Hematopoietic multipotent progenitor cell treated with erythropoietin and hydrocortisone succinate and interleukin-3 and kit ligand, for 17 days (in vitro differentiated cells): ENCODE measurements at places on chromosomes 13 and 19.

DNA sequence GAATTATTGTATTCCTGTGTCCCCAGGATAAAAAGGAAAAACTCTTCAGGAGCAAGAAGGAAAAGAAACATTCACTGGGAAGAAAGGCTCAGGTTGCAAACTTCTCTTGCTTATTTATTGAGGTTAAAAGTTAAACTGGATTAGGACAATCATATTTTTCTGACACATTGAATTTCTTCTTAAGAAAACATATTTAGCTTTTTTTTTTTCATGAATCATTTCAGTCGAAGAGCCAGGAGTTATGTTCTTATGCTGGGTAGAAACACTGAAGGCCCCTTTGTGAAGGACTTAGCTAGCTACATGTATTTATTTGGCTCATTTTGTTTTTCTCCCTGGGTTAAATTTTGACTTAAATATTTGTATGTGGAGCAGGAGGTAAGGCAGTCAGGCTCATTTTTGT lies 434.0 kb downstream of the KLF5 start:
- no peak for DNase-seq

- no peak for DNase-seq
Observed at GRCh38 chr13:98239162-98240076, 62.4 kb upstream of the RNF113B start.

DNA sequence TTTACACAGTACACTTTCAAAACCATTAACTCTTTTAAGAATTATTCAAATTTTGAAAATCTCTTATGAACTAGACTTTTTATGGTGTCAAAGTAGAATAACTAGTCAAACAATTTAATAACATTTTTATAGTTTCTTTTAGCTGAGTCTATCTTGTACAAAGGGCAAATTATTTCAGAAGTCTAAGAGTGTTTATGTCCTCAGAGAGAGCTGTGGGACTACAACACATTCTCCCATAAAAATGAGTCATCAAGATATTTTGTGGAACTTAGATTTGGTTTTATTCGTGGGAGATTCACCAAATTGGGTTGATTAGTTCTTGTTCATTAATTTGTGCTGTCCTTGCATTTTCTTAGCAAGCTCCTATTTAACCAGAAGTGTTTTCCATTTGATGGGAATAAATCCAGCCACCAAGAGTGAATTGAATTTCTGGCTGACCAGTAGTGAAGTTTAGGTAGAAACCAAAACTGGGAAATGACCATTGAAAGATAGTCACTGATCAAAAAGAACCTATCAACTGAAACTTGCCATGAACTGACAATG lies 291.0 kb downstream of the DLEU7 start:
- no peak for DNase-seq

- no peak for DNase-seq
Observed at GRCh38 chr13:110162866-110163658, 143.9 kb downstream of the COL4A1 start.

DNA sequence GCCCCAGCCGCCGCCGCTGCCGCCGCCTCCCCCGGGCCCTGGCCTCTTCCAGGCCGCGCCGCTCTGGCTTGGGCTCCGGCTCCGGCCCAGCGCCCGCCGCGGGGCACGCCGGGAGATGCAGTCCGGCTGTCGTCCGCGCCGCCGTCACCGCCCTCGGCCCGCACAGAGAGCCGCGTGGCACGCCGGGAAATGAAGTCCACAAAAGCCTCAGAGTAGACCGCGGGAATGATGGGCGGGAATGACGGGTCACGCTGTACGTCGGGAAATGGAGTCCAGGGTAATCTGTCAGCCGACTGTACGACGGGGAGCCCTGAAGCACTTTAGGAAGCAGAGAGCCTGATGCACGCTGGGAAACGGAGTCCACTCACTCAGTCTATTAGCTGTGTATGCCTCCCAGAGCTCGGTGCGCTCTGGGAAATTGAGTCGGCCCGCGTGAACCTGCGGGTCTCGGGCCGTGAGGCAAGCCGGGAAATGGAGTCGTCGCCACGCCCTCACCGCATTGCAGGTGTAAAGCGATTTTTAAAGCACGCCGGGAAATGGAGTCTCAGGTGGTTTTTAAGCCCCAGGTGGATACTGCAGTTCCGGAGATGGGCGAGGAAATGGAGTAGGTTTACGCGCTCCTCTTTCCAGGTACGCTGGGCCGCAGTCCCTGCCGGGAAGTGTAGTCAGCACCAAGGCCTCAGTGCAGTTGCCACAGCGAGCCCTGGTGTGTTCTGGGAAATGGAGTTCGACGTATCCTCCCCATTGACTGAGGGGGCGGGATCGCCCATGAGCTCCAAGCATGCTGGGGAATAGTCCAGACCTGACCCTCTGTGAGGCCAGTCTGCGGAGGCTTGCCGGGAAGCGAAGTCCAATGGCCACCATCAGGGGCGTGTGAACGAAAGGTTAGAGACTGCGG lies at the start of gene GSK3A:
Gene GSK3A (minus strand): TSS at position 91 of the 898 bp plus-strand sequence. CDS start 137 bp downstream, outside the sequence.
- DNase-seq: peak; percentile 98

GRCh38 chr19:37551129-37551993 lies 43.2 kb downstream of the ZNF571 start:
- DNase-seq: no peak

- DNase-seq: no peak
Observed at GRCh38 chr13:59681636-59682311, 482.0 kb downstream of the DIAPH3 start.
